NCI-H2171 (cell line): ENCODE measurements at places on chromosomes 7 and 10.

DNA sequence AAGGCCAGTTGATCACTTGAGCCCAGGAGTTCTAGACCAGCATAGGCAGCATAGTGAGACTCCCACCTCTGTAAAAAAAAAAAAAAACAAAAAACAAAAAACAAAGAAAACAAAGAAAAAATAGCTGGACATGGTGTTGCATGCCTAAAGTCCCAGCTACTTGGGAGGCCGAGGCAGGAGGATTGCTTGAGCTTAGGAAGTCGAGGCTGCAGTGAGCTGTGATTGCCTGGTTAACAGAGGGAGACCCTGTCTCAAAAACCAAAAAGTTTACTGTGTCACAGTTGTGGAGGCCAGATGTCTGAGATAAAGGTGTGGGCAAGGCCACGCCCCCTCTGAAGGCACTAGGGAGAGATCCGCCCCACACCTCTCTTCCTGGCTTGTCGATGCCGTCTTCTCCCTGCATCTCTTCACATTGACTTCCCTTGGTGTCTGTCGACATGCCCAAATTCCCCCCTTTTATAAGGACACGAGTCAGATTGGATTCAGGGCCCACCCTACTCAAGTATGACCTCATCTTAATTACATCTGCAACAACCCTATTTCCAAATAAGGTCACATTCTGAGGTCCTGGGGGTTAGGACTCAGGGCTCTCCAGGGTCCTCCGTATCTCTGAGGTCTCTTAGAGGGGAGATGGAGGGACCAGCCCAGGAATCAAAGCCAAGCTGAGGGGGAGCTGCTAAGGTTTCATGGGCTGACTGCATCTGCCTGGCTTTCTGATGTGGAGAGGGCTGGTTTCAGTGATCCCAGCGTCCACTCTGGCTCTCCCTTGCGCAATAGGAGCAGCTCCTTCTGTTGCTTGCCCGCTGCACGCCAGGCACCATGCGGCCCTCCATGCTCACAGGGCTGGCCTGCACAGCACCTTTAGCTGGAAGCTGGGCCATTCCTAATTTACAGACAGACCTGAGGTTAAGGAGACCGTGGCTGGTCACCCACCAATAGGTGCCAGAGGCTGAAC is 23.1 kb downstream of the AGAP3 start:
- no peak for DNase-seq

DNA sequence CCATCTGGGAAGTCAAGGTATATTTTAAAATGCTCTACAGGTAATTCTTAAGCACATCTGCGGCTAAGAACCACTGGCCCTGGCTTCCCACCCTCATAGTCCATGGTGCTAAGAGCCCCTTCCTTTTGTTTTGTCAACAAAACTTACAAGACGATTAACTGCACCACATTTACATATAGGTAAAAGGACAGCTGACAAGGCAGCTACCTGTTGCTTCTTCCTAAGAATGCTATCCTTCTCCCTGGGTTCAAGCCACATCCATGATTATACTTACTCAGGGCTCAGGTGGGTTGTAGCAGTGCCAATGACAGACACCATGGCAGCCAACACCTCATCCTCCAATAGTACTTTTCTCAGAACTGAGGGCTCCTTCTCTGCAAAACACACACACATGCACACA is 16.3 kb downstream of the ZDHHC16 start:
- DNase-seq: no peak

DNA sequence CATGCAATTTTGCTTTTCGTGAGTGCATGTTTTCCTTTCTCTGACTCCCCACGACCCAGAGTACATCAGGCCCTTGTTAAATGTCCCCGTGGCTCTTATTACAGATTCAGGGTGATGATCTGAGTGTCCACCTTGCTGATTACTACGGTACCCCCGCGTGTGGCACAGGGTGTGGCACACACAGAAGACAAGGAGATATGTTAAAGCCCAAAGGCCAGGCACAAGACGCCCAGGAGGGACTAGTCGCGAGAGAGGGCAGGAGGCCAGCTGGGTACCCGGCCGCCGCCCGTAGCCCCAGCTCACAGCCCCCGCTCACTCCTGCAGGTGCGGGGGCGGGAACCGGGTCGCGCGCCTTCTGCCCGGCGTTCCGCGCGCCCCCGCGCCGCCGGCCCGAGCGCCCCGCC is 281 bp upstream of the EXOC6 start:
- no peak for DNase-seq

DNA sequence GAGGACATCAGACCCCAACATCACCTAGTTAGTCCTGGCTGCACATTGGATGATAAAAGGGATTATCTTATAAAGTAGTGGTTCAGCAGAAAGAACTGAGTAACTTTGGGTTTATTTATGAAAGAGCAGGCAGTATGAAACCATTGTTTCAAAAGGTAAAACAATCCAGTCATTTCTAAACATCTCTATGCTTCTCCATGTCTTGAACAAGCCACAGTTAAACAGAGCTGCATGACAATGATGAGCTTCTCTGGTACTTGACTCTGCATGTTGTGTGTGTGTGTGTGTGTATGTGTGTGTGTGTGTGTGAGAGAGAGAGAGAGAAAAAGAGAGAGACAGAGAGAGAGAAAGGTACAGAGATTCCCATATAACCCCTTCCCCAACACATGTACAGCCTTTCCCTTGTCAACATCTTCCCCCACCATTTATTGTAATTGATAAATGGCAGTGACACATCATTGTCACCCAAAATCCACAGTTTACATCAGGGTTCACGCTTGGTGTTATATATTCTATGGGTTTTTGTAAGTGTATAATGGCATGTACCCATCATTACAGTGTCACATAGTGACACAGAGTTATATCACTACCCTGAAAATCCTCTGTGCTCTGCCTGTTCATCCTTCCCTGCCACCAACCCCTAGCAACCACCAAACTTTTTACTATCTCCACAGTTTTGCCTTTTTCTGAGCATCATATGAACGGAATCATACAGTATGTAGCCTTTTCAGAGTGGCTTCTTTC is 32.8 kb upstream of the SLC18A3 start:
- no peak for DNase-seq

DNA sequence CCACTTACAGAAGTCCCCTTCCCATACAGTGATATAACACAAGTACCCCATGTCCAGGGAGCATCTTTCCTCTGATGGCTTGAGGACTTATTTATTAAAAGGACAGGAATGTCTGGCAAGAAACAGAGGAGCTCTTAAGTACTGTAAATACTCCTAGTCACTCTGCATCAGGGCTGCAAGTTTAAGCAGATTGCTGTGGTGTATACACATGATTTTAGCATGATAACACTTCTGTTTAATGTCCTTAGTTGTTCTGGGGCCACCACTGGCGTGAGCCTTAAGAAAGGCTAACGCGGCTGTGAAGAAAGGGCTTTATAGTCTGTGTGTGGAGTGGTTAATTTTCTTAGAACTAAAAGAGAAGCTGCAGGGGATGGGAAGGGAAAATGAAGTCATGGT is 65.7 kb downstream of the GBF1 start:
- DNase-seq: no peak

DNA sequence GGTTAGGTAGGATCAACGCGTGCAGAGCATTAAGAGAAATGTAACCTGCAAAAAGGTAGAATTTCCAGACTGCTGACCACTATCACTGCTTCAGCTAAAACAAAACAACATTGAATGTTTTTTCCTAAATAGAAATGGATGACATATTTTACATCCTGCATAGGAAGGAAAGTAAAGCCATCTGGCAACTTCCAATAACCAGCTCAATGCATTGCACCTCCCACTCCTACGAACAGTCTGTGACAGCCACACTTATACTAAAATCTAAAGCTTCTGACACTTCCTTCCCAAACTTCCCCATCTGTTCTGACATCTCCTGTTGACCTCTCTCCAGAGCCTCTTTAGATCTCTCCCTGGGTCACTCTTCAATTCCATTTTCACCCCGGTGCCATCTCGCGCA is 47.1 kb downstream of the NRCAM start:
- no peak for DNase-seq

DNA sequence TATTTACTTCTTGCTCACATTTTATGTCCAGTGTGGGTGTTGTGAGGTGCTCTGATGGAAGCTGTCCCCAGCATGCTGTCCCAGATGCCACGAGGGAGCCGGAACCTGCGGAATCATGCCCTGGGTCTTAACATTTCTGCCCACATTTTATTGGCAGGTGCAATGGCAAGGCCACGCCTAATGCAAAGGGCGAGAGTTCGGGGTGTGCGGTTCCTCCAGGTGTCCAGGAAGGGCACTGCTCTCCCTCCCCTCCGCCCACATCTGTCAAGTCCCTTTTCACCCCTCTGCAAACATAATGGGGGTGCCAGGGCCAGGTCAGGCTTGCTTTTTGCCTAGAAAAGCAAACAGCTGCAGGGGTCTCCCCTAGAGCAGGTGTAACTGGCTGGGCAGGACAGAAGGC is 16.4 kb downstream of the PDAP1 start:
- no peak for DNase-seq

GRCh38 chr7:139572071-139572470 is 48.6 kb downstream of the CLEC2L start:
- DNase-seq: no peak
